ENCODE measurements at places on chromosomes 6 and 20.
A peak's percentile ranks its signal among the peaks of the same experiment; 100 is the strongest.

DNA sequence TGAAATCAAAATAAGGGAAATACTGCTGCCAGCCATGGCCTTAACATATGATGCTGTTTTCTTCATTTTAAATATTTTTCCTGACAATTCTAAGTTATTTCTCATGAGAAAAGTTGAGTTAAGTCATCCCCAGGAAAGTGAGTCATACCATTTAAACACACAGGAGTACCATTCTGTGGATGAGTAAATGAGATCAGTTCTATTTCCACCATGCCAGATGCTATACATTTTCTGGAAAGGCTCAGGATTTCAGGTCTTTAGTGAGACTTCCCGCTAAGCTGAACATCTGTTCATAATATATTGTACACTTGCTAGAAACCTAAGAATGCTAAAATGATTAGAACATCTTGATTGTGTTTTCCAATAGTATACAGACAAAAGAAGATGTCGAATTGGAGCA lies 256.2 kb upstream of the MANEA start:
- no peak for DNase-seq

- DNase-seq = no peak
Observed at GRCh38 chr6:138227316-138227781, 9.1 kb upstream of the PBOV1 start.

DNA sequence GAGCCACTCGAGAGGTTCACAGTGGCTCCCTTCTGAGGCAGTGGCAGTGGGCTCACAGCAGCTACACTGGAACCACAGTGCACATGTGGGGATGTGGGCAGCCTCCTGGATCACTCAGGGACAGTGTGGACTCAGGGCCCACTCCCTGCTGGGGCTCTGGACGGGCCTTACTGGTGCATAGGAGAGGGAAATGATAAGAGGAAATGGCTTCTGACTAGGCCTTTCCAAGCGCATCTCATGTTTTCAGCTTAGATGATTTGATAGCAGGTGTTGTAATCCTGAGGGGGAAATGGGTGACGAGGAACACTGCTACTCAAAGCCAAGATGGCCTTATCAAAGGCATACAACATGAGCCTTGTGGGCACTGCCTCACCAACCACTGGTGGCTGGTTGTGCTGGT lies 44.0 kb downstream of the PANK2 start:
- no peak for DNase-seq

DNA sequence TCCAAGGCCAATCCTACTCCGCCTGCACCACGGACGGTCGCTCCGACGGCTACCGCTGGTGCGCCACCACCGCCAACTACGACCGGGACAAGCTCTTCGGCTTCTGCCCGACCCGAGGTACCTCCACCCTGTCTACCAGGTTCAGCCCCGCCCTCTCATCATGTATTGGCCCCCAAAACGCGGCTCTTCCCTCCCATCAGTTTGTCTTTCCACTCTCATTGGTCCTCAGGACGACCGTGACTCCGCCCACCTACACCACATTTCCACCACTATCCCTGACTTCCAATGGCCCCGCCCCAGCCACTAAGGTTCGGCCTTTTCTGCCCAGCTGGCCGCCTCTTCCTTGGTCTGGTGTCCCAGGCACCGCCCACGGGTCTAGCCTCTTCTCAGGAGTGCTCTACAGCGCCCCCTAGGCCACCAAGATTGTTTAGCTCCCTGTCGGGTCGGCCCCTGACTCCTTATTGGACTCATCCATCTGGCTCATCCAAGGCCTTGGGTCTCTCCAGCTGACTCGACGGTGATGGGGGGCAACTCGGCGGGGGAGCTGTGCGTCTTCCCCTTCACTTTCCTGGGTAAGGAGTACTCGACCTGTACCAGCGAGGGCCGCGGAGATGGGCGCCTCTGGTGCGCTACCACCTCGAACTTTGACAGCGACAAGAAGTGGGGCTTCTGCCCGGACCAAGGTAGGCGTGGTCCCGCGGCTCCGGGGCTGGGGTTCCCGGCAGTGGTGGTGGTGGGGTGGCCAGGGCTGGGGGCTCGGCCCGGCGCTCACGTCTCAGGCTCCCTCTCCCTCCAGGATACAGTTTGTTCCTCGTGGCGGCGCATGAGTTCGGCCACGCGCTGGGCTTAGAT lies 3.1 kb downstream of the MMP9 start:
- DNase-seq = no peak

GRCh38 chr6:85015396-85015990 lies 251.1 kb upstream of the TBX18 start:
- peak; percentile 64 for DNase-seq

DNA sequence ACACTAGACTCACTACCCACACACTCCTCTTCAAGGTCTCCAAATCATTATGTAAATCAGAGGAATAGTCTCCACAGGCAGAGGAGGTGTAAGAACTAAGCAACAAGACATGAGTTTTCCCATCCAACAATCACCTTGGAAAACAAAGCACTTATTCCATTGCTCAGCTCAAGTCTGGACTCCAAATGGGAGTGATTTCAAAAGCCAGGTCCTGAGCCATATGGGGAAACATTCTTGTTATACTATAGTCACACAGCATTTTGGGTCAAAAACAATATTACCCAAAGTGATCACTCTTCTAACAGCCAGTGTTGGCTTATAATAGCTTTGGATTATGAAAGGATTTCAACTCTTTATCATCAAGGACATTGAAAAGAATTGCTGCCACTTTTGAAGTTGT lies 3.6 kb upstream of the PRPH2 start:
- no peak for DNase-seq

GRCh38 chr20:57688864-57689263 lies 21.0 kb downstream of the PMEPA1 start:
- DNase-seq = no peak

GRCh38 chr6:8215631-8216030 lies 113.3 kb upstream of the EEF1E1 start:
- DNase-seq = peak; percentile 15

GRCh38 chr6:150313781-150314180 lies 55.0 kb upstream of the IYD start:
- DNase-seq = no peak

- no peak for DNase-seq
Observed at GRCh38 chr6:27205375-27206278, 41.9 kb upstream of the PRSS16 start.

GRCh38 chr6:127475823-127476176 lies 16.6 kb upstream of the KIAA0408 start:
- DNase-seq = no peak

DNA sequence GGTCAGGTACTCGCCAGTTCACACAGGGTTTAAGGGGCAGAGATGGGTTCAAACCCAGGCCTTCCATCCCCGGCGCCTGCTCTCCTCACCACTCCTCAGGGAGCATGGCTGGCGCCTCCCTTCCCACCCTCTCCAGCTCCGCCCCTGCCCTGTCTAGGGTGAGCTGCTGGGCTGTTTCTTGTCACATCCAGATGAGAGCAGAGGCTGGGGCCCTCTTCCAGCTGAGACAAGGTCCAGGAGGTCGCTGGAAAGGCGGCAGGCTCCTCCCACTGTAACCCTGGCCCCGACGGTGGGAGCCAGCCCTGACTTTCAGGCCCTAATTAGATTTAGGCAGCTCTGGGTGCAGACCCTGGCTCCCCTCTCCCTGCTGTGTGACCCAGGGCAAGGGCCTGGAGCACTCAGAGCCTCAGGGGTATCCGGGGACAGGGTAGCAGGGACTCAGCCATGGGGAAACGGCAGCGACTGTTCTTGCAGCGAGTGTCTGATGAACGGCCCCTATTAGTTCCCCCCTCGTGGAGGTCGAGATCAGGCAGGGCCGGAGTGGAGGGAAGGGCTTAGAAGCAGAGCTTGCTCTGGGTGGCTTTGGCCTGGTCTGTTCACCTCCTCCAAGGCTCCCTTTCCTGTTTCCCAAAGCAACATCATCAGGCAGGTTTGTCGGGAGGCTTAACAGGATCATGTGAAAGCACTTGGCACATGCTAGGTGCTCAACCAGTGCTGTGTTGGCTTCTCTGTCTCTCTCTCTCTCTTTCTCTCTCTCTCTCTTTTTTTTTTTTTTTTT lies 33.4 kb downstream of the SNAI1 start:
- no peak for DNase-seq

DNA sequence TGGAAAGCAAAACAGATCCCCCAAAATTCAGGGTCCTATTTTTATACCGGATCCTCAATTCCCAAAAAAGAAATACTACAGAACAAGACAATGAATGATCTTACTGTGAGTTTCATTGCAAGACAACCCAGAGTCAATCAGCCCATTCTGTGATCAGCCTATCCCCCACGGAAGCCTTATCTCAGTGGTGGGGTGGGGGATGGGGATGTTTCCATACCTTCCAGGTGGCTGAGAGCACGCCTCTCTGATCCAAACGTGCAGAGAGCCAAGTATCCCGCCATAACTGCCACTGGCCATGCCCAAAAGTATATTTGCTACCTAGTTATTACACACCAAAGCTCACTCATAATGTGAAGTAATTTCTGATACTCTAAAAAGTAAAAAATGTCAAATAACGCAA lies 15.1 kb downstream of the WFDC2 start:
- DNase-seq = no peak

- DNase-seq = peak; percentile 33
Observed at GRCh38 chr20:17612287-17612991, 42.6 kb downstream of the DSTN start.

DNA sequence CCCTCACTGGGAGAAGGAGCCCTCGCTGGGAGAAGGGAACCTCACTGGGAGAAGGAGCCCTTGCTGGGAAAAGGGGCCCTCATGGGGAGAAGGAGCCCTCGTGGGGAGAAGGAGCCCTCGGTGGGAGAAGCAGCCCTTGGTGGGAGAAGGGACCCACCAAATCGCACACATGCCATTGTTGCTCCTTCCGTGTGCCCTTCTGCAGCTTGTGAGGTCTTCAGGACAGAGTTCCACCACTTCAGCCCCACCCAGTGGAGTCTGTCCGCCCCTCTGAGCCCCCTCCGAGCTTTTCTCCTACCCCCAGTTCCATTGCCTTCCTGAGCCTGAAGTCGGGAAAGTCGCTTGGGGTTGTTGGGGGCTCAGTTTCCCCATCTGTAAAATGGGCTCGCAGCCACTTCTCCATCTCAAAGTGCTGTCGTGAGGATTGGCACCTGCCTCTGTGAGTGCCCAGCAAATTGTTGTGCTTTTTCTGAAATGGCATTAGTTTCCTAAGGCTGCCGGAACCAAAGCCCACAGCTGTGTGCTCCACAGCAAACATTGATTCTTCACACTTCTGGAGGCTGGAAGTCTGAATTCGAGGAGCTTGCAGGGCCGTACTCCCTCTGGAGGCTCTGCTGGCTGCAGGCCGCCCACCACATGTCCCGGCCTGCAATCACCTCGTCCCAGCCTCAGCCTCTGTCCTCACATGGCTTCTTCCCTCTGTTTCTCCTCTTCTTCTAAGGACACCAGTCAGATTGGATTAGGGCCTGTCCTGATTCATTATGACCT lies 124.7 kb upstream of the PMEPA1 start:
- no peak for DNase-seq

GRCh38 chr6:157706883-157707282 lies 116.2 kb upstream of the SNX9 start:
- no peak for DNase-seq

DNA sequence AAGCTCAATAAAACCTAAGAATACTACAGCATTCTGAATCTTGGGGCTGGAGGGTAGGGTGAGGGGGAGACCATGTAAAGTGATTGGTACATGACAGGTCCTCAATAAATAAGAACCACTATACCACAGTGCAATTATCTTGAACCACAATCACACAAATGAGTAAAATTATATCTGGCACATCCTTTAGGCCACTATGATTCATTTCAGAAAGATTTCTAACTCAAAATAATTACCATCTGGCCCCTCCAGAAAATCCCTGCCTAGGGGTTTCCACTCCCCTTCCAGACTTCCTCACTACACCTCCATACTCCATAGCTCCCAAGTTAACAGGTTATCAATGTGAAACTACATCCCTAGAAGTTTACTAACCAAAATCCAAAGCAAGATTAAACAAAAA lies 19.7 kb downstream of the AKIRIN2 start:
- DNase-seq = no peak

DNA sequence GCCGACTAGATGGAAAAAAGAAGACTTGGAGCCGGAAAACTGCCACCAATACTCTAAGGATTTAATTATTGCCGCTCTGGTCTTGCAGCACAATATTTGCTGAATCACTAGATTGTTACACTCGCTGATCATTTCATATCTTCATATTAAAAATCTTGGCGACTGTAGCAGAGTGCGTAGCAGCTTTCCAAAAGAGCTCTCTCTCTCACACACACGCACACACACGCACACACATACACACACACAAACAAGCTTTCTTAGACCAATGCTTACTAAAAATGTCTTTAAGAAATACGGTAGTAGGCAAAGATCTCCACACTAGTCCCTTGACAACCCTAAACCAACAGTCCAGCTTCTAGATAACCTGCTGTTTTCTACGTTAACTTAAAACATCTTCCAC lies 7.7 kb downstream of the GRIK2 start:
- no peak for DNase-seq

DNA sequence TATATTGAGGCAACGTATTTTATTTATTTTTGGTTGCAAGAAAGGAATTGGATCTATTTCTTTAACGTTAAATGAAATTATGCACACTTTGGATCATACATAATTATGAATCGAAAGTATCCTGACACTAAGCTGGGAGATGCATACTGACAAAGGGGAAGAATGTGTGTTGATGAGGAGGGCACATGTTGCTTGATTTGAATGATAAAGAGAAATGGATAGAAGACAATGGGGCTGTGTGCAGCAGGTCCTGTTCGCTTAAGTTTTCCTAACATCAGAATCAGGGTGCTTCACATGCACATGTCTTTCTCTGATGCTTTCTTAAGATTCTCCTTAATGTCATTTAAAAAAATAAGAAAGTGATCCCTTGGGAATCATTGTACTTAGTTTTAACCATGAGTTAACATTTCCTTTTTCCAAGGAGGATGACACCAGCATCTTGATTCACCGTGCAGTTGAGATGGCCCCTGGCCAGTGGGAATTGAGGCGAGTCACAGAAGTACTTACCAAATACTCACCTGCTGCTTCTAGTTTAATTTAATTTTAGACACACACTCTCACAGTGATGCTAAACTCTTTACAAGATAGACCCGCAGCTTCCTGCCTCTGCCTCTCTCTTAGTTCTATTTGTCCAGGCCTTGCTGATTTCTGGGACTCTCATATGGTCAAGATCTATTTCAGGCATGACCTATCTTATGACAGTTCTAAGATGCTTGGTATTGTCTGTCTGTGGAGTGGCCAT lies 116.5 kb downstream of the CLIC5 start:
- peak; percentile 14 for DNase-seq

DNA sequence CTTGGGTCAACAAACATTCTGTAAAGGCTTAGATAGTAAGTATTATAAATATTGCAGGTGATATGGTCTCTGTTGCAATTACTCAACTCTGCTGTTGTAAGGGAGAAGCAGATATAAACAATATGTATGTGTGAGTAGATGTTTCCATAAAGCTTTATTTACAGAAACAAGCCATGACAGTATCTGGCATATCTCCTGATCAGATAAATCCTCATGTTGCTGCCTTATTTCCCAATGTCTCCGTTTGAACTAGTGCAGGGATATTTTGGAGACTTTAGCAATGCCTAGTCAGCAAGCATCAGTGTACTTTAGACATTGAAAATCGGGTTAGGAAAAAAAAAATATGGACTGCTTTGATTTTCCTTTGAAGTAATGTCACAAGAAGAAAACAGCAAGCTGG lies 96.1 kb downstream of the LAMA2 start:
- no peak for DNase-seq
